Epithelial cell of umbilical artery (primary cell): ENCODE measurements at places on chromosomes 1 and 21. TPM values are rescaled to one million over a fixed set of nuclear protein-coding genes. Genes with fewer than 3 reads are reported as not detected.

RIPK4 gene
- total RNA-seq = not detected in 2 replicates

SPATA46 gene
- not detected in 2 replicates for total RNA-seq

CXADR gene
- total RNA-seq = 26.6 and 54.3 TPM in 2 replicates

CCDC181 gene
- total RNA-seq = 0.91 and 1.3 TPM in 2 replicates

PLA2G2C gene
- total RNA-seq = not detected in 2 replicates

OR6K3 gene
- not detected in 2 replicates for total RNA-seq

PROK1 gene
- not detected in 2 replicates for total RNA-seq

TRIM46 gene
- 3.5 and 3.9 TPM in 2 replicates for total RNA-seq

C1orf35 gene
- total RNA-seq = 13.3 and 13.4 TPM in 2 replicates

CD244 gene
- total RNA-seq = not detected in 2 replicates

ALG14 gene
- 0.97 and 1.1 TPM in 2 replicates for total RNA-seq
